ENCODE measurements at places on chromosomes 1 and 21.

- DNase-seq = no peak
Measured at GRCh38 chr21:43893536-43894205, 28.6 kb downstream of the AGPAT3 start.

- DNase-seq = no peak
Measured at GRCh38 chr1:15412175-15412800, 2.6 kb downstream of the EFHD2 start.

DNA sequence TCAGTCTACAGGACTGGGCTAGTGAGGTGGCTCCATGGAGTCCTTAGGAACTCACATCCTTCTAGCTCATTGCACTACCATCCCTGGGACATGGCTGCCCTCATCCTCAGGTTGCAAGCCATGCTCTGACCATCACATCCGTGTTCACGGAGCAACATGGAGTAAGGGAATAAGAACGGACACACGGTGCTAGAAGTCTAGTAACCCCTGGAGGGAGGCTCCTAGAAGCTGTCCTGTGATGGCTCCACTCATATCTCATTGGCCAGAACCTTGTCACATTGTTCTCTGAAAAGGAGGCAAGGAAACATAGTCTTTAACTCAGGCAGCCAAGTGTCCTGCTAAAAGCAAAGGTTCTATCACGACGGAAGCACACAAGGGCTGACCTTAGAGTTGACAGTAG lies 3.9 kb downstream of the MRAP start:
- no peak for DNase-seq

DNA sequence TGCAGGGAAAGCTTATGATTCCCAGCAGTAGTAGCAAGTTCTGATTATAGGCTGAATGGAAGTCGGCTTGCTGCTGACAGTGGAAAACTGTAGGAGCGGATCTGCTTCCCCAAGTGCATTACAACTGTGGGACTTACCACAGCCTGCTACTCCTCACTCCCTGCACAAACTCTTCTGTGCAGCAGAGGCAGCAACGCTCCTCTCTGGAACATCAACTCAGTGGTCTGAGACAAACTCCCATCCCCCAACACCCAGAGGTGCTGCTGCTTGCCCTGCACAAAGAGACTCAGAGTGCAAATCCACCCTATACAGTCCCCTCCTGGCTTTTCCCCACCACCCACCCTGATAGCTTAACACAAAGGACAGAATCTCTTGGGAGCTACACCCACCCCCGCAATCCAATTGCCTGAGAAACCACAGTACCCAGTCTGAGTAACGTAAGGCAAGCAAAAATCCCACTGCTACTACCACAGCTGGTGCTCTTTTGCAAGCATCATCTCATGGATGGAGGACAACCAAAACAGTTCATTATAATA lies 1455.2 kb downstream of the AMY1C start:
- no peak for DNase-seq

- no peak for DNase-seq
Measured at GRCh38 chr1:42937141-42937696, 21.4 kb downstream of the SLC2A1 start.

GRCh38 chr1:156677616-156678596 lies 699 bp upstream of the NES start:
- peak; percentile 61 for DNase-seq

- no peak for DNase-seq
Measured at GRCh38 chr21:24948186-24948585, 659.1 kb downstream of the MRPL39 start.

DNA sequence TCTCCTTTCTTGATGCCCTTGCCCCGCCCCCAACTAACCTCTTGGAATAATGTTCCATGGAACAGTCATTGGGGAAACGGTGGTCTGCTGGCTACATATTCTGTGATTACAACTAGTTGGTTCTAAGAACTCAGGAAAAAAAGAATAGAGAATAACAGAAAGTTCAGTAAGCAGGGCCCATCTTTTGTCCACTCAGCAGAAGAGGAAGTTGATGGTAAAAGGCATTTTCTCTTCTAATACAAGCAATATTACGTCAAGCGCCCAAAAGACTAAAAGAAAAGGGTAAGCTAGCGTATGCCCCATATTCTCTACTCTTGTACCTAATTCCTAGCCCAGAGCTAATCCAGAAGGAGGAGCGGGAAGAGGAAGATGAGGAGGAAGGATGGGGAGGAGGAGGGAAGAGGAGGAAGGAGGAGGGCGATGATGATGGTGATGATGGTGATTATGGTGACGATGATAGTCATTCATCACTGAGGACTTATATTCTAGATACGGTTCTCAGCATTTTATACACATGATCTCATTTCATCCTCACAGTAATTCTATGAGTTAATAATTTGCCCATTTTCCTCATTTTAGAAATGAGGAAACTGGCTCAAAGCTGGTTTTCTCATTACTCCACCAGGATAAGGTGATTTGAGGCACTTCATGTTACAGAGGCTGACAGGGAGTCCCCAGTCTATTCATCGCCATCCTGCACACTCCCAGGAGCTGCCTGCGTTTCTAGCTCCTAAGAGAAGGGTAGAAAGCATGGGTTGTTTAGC lies 76.6 kb upstream of the EFHD2 start:
- DNase-seq = no peak

DNA sequence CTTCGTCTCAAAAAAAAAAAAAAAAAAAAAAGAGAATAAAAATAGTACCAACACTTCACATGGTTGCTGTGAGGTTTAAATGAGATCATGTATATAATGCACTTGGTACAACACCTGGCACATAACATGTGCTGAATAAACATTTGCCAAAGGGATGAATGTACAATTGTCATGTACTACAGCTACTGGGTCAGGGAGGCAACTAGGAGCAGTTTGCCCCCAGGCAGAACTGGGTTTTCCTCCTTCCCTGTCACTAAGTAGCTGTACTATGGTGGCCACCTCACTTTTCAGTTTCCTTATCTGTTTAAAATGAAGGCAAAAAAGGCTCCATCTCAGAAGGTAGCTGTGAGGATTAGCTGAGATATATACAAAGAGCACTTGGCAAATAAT lies 11.5 kb downstream of the AK2 start:
- DNase-seq = no peak

DNA sequence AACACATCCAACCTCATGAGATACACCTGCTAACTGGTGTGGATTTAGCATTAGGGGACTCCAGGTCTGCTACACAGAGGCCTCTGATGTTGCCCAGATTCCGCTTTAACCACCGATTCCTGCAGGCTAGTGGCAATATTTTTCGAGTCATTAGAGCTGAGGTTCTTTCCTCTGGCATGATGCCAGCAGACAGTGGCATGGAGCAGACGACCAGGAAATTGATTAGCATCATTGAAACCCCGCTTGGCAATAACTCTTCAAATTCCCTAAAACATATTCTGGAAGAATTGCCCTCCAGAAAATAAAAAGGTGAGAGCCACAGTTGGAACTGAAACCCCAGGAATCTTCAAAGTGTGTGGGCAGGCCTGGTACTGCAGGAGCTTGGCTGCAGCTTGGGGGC lies 28.4 kb upstream of the ETV3 start:
- no peak for DNase-seq

DNA sequence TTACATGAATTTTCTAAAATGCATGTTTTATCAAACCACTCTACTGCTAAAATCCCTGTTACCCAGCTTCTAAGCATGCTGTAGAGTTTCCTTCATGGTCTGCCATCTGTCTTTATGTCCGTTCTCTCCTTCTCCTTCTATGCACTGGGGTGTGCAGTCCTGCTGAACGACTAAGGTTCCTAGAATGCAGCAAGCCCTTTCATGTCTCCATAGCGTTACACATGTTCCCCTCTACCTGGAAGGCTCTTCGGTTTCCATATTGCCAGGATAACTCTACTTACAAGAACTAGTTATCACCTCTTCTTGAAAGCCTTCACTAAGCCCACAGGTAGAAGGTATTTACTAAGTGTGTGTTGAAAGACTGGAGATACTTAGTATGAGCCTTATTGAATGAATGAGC lies 22.2 kb downstream of the DNM3 start:
- no peak for DNase-seq

GRCh38 chr1:62356257-62356835 lies 37.1 kb upstream of the KANK4 start:
- DNase-seq = no peak

- no peak for DNase-seq
Measured at GRCh38 chr1:243526180-243526579, 270.3 kb downstream of the SDCCAG8 start.

GRCh38 chr1:17193222-17194132 lies 11.5 kb upstream of the PADI1 start:
- no peak for DNase-seq

- DNase-seq = no peak
Measured at GRCh38 chr21:27805696-27806095, 838.8 kb upstream of the ADAMTS5 start.

DNA sequence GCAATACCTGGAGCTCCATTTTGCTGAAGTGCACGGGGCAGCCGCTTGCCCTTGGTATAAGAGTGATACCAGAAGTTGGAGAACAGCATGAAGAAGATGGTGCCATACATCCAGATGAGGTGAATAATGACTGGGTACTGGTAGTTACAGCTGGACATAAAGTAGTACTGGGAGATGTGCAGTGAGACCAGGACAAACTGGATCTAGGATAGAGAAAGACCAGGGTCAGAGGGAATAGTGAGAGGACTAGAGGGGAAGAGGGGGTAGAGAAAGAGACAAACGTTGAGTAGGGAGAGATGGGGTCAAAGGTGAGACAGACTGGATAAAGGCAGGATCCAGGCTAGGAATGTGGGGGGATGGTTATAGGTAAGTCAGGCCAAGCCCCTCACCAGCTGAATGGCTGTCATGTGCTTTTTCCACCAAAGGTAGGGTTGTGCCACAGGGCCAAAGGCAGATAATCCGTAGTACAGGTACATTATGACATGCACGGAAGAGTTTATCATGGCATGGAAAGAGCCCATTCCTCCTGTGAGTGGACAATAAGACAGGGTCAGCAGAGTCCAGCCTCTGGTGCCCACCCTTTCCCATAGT lies 3.8 kb downstream of the ELOVL1 start:
- DNase-seq = no peak

DNA sequence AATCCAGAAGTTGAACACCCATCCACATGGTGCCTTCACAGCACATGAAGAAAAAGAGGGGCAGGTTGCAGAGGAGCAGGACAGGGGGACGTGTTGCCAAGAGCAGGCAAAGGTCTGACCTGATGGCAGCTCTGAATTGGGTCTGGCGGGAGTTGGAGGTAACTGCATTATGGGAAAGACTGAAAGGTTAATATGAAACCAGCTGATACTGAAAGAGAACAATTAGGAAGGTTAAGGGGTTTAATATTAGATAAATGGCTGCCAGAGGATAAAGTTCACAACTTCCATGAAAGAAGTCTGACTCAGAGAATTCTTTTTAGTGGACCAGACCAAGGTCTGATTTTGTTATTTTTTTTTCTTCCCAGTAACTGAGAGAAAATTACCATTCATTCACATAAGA lies 76.1 kb downstream of the CD58 start:
- DNase-seq = no peak

DNA sequence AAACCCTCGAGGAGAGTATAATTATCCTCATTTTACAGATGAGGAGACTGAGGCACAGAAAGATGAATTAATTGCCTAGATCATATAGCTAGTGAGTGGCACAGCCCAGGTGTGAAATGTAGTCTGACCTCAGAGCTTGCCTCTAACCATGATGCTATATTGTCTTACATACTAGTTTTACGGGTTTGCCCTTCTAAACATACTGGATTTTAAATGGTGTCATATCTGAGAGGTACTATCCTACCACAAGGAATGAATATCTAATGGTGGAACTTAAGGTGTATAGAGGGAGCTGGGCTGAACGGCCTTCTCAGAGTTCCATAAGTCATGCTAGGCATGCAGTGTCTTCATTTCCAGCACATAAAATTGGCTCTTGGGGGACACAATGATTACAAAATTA lies 77.9 kb upstream of the EDEM3 start:
- no peak for DNase-seq

GRCh38 chr1:227758366-227758765 lies 23.1 kb downstream of the SNAP47 start:
- no peak for DNase-seq

DNA sequence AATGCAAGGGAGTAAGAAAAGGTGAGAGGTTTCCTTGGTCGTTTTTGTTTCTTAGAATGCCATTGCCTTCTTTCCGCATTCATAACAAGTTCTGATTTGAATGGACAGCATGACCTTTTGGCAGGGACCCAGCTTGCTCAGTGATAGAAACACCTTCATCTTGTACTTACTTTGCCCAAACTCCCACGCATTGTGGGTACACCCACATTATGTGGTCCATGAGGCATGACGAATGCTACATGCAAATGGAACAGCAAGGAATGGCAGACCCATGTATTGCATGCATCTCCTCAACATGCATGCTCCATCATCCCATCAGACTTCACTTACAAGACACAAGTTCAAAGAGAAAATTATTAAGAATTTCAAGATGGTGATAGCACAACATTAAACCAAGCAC lies 102.8 kb downstream of the CDC7 start:
- DNase-seq = no peak

- DNase-seq = no peak
Measured at GRCh38 chr1:219773775-219774174, 154.6 kb downstream of the SLC30A10 start.

GRCh38 chr1:145729666-145730436 lies 10.6 kb downstream of the CD160 start:
- no peak for DNase-seq

- DNase-seq = no peak
Measured at GRCh38 chr1:64320007-64320406, 116.6 kb downstream of the UBE2U start.

DNA sequence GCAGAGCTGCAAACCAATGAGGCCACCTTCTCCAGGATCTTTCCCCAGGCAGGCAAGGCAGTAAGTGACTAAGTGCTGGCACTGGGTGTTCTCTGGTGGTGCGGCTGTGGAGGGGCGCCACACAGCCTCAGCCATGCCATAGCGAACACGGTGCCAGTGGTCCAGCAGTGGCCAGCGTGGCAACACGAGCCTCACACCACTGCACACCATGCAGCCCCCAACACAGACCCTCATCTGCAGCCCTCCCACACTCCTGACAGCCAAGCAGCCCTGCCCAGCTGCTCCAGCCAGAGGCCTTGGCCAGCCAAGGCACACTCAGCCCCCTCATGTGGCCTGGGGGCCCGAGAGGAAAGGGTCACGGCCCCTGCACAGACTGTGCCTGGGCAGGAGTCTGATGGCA lies 3.0 kb downstream of the INTS11 start:
- no peak for DNase-seq

GRCh38 chr21:43968410-43969114 lies 43.5 kb upstream of the TRAPPC10 start:
- DNase-seq = no peak

- no peak for DNase-seq
Measured at GRCh38 chr1:116732726-116733125, 21.5 kb upstream of the CD2 start.

GRCh38 chr1:55444667-55445066 lies 229.5 kb upstream of the USP24 start:
- no peak for DNase-seq

Measured in DMS 273 treated with DMSO at 0.1 percent for 48 hours (cell line).